ENCODE measurements at places on chromosomes 5 and 9. TPM values are rescaled to one million over a fixed set of nuclear protein-coding genes. Genes with fewer than 3 reads are reported as not detected.

NPR3 gene
- 2.3 TPM for total RNA-seq

GFRA3 gene
- not detected for total RNA-seq

SELENOP gene
- total RNA-seq: 2.7 TPM

SPATA31A3 gene
- not detected for total RNA-seq

PCDHA10 gene
- 0.15 TPM for total RNA-seq

GTF3C5 gene
- total RNA-seq: 56.7 TPM

TEX48 gene
- not detected for total RNA-seq

FCHO2 gene
- 12.0 TPM for total RNA-seq

All from epithelial cell of umbilical artery (primary cell).